T-helper 2 cell (primary cell): ENCODE measurements at places on chromosomes 11 and 22.
A peak's percentile ranks its signal among the peaks of the same experiment; 100 is the strongest.

GRCh38 chr11:2290351-2290841 is 11.3 kb downstream of the C11orf21 start:
- DNase-seq = no peak

DNA sequence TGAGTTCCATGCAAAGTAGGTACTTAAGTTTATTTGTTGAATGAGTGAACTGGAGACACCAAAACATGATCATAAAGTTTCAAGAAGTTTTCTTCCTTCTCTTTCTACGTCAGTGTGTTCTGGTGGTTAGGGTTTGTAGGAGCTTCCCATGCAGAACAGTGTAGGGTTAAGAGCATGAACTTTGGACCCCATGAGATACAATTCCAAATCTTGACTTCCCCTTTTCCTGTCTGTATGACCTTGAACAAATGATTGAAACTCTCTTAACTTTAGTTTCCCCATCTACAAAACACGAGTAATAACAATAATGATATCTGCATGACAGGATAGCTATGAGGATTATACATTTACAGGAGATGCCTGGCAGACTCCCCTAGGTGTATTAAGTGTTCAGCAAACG is 41.0 kb upstream of the TENM4 start:
- no peak for DNase-seq

DNA sequence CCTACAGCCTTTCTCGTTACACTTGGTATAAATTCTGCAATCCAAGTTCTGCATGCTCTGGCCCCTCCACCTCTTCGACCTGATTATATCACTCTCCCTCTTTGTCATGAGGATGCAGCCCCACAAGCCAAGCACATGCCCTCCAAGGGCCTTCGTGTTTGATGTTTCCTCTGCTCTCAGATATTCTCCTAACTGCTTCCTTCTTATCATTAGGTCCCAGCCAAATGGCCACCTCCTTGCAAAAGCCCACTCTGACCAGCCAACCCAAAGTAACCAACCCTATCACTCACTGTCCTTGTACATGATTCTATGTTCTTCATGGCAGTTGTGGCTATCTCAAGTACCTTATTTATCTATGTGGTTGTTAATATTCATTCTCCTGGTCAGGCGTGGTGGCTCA is 38.3 kb upstream of the LRRC55 start:
- DNase-seq = no peak

GRCh38 chr22:25375683-25376082 is 156.2 kb downstream of the CRYBB2 start:
- no peak for DNase-seq

- DNase-seq = no peak
These were observed 12.3 kb downstream of the RELT start for GRCh38 chr11:73388265-73389133.

GRCh38 chr11:123135863-123136446 is 59.1 kb downstream of the CLMP start:
- DNase-seq = no peak

DNA sequence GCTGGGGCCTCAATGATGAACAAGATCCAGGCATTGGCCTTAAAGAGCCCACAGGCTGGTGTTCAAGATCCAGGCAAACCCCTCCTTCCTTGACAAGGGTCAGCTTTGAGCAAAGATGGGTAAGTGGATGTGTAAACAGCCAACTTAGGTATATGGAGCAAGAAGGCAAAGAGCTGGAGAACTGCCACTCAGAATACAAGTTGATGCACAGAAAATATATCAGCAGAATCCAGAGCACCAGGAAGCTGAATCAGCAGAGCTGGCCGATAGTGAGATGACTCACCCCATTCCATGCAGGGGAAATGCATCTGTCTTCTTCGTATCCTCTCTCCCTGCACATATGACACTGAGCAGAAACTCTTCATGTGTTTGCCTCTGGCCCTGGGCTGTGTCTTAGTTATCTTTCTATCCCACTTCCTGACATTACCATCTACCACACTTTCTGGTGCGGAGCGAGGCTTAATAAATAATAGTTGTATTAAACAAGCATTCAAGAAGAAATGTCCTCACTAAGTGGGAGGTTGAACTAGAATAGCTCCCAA is 57.8 kb downstream of the ENDOD1 start:
- DNase-seq = no peak

GRCh38 chr22:29964776-29965175 is 81.8 kb downstream of the MTMR3 start:
- no peak for DNase-seq

- DNase-seq = no peak
These were observed 63.5 kb downstream of the MPPED2 start for GRCh38 chr11:30522536-30523243.

GRCh38 chr11:20658135-20658534 is 11.3 kb upstream of the NELL1 start:
- no peak for DNase-seq

DNA sequence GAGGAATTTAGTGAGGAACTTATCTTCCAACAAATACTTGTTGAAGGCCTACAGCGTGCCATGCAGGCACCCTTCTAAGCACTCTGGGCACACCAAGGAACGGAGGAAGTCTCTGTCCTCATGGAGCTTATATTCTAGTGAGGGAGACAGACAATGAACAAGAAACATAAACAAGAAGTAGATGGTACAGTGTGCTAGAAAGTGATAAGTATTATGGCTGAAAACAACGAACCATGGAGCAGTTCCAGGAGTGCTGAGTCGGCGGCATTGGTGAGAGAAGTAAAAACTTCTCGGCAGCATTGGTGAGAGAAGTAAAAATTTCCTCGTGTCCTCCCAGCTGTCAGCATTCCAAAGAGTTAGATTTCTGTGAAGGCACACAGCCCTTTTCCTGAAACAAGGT is 53.2 kb downstream of the FAM76B start:
- no peak for DNase-seq

- peak; percentile 3 for DNase-seq
These were observed 101.1 kb upstream of the SLC22A12 start for GRCh38 chr11:64489831-64490441.

- DNase-seq = no peak
These were observed 7.6 kb upstream of the MUC5AC start for GRCh38 chr11:1150116-1150515.

DNA sequence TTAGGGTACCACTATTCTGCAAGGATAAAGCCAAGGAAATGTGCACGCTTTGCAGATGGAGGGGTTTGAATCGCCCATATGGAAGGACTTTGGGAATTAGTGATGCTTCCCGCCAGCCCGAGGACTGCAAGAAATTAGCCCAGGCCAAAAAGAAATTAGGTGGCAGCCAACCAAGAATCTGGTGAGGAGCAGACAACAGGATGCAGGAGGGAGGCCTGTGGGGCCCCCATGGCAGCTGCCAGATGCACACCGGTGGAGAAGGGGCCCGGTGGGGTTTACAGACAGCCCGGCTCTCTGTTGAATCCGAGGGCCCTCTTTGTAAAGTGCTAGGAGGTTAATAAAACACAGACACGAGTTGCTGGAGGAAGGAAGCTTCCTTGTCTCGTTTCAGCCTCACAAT is 73.5 kb downstream of the TIMP3 start:
- no peak for DNase-seq

GRCh38 chr11:126521196-126521595 is 165.7 kb downstream of the ST3GAL4 start:
- DNase-seq = no peak

DNA sequence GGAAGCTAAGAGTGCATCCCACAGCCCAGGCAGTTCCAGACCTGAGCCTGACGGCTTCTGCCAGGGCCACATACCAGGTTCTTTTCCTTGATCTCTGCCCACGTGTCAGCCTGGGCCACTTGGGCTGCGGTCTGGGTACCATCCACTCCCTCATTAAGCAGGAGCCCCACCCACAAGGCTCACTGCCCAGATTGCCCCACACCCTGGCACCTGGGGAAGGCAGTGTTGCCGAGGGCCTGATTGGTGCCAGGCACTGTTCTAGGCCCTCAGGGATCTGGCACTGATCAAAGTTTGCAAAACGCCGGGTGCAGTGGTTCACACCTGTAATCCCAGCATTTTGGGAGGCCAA is 15.4 kb downstream of the GGA1 start:
- no peak for DNase-seq

- DNase-seq = no peak
These were observed 12.1 kb downstream of the MAPK8IP2 start for GRCh38 chr22:50612528-50613221.

DNA sequence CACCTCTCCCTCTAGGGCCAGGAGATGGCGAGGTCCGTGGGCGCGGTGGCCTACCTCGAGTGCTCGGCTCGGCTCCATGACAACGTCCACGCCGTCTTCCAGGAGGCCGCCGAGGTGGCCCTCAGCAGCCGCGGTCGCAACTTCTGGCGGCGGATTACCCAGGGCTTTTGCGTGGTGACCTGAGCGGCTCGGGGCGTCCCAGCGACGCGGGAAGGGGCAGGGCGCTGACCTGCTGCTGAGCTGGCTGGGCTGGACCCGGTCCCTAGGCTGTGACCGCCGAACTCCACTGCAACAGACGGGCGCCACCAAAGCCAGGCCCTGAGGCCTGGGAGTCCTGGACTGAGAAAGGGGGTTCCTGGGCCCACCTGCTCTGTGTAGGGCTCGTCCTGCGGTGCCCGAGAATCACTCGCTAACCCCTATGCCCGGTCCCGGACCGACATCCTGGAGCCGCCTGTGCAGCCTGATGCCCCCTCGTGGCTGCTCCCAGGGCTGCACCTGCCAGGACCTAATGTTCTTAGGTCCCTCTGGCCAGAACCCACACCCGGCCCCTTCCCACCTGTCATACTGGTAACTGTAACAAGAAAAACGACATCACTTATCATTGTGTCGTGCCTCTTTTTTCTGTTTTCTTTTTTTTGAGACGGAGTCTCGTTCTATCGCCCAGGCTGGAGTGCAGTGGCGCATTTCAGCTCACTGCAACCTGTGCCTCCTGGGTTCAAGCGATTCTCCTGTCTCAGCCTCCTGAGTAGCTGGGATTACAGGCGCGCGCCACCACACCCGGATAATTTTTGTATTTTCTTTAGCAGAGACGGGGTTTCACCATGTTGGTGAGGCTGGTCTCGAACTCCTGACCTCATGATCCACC is 15.0 kb downstream of the RHOD start:
- DNase-seq = peak; percentile 69

- no peak for DNase-seq
These were observed 766 bp upstream of the CAPRIN1 start for GRCh38 chr11:34050581-34051348.

DNA sequence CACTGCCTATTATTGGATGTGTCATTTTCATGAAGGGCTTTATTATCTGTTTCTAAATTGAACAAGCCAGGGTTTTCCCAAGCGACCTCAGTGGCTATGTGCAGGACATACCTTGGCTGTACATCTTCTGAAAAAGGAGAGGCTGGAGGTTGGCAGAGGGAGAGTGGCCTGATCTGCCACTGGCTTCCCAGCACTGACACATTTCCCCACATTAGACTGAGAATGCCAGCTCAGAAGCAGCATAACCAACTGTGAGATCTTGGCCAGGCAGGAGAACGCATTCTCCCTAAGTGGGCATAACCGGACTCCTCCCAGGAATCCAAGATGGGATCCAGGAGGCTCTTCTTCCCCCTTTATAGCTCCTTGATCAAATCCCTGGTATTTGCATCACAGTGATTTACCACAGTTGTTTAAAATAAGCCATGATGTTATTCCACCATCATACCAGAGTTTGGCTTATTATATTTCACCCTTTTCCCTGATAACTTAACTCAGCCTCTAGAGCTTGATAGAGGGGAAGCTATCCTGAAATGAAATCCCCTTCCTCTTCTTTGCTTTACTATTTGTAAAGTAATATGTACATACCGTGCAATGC is 33.8 kb downstream of the AMOTL1 start:
- DNase-seq = no peak
